Activated naive CD4-positive, alpha-beta T cell treated with Interleukin-2 at 50 U/mL for 16 hours (primary cell): ENCODE measurements at places on chromosomes 4 and X.
A peak's percentile ranks its signal among the peaks of the same experiment; 100 is the strongest.

GRCh38 chrX:110226931-110227330 is 91.0 kb downstream of the AMMECR1 start:
- DNase-seq = no peak

DNA sequence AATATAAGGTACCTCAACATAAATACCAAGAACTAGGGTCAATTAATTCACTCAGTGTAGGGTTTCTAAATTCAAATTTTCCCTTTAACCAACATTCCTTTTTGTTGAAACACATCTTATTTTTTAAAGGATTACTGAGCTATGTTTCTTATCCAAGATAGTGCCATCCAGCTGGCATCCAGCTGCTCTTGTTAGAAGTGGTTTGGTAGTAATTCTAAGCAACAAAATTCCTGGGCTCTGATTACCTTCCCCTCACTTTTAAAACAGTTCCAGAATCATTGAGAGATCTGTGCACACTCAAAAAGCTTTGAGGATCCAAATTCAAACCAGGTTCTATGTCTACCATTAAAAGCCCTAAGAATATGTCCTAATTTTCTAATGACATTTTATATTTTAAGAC is 583.7 kb downstream of the TRIML1 start:
- no peak for DNase-seq

DNA sequence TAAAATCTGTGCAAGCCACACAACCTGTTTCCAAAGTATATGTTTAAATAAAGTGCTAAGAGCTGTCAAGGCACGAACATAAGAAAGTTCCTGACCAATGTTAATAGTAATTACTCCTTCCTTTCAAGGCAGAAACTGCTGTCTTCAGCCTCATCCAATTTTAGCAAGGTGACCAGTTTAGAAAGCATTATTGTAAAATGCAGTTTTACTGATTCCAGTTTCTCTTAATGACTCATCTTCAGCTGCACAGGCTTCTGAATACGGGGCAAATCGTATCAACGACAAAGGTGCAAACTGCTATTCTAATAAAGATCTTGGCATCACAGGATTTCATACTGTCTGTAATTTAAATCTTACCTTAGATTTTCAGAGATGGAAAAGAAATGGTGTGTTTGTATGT is 87.5 kb downstream of the PPP3CA start:
- DNase-seq = no peak

DNA sequence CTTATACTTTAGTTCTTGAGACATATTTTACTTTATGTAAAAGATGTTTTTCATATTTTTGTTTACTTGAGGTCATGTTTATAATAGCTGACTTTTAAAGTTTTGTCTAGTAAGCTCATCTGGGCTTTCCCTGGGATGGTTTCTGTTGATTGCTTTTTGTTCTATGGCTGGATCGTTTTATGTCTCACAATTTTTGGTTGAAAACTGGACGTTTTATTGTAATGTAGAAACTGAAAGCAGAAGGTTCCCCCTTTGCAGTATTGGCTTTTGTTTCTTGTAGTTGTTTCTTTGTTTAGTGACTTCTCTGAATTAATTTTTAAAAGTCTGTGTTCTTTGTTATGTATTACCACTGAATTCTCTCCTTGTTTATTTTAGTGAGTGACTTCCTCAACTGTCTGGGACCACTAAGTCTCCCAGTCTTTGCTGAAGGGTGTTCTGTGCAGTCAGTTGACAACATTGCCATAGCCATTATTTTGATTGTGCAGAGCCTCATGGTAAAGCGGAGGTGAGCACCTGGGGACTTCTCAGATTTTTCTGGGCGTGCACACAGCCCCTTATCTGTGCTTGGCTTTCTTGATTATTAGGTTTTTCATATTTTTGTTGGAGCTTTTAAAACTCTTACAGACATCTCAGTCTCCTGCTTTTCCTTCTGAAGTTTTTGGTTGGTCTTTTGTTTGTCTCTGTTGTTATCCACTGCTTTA is 31.0 kb downstream of the KDM6A start:
- no peak for DNase-seq

DNA sequence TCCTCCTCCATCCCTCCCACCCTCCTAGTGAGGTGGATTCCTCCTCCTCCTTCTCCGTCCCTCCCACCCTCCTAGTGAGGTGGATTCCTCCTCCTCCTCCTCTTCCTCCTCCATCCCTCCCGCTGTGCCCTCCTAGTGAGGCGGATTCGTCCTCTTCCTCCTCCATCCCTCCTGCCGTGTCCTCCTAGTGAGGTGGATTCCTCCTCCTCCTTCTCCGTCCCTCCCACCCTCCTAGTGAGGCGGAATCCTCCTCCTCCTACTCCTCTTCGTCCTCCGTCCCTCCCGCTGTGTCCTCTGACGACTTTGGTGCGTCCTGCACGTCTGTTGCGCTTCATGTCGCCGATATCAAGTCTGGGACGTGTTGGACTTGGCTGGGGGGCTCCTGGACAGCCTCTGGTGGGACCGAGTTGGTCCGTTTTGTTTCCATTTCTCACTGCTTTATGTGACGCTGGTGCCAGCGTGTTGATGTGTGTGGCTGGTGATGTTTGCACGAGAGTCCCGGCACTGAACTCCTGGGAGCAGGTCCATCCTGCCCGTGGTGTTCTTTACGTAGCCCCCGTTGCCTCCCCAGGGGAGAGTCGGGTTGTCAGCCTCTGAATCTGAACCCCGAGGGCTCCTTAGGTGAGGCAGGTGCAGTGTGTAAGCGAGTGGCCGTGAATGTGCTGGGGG is 5.4 kb downstream of the AKAP17A start:
- no peak for DNase-seq

DNA sequence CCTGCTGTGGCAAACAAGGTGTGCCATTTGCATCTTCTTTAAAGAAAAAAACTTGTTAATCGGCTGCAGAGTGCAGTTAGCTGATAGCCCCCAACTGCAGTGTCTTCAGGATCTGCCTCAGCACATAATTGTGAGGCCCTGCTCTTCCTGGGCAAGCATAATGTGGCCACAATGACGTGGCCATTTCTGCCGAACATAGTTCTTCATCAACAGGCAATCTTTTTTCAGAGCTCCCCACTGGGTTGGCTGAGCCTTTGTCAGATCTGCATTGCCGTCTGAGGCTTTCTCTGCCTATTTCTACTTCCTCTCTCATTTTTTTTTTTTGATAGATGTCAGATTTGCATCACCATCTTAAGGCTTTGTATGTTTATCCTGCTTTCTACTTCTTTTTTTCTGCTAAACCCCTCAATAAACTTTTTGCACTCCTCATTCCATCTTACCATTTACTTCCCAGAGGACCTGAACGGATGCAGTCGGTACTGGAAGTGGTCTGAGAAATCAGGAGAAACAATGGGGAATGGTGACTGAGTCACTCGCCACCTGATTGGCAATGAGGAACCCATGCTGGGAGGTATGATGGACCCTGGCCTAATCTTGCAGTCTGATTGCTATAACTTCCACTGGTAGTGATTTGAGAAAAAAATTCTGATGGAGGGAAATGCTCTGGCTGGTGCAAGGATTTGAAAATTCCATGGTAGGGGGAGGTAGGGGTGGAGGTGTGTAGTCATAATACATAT is 21.2 kb upstream of the TAB3 start:
- no peak for DNase-seq

DNA sequence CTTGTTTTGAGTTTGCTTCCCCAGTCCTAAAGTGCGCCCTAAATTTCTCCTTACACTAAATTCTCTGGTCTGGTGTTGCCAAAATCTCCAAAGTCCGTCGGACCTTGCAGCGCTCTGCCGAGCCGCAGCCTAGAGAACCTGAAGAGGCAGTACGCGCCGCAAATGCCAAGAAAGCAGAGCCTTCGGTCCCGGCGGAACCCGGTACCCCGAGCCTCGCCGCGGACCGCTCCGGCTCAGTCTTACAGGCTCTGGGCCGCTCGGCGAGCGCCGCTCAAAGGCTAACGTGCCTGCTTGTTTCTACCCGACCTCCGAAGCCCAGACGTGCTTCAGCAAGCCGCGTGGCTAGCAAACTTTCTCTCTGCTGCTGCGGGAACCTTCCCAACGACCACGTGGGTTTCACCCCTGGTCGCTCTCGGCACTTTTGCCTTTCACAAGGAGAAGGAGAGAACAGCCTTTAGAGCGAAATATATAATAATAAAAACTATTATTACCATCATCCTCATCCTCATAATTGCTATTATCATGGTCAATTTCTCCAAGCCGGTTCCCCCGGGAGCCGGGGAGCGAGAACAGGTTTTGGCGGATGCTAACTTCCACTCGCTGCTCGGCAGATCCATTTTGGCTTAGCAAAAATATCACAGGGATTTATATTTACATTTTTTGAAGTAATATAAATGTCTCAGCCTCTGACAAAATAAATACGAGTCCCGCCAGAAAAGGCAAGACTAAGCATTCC is 2.2 kb upstream of the HTR2C start:
- DNase-seq = no peak

GRCh38 chrX:41389311-41389888 is 55.4 kb downstream of the DDX3X start:
- DNase-seq = no peak

DNA sequence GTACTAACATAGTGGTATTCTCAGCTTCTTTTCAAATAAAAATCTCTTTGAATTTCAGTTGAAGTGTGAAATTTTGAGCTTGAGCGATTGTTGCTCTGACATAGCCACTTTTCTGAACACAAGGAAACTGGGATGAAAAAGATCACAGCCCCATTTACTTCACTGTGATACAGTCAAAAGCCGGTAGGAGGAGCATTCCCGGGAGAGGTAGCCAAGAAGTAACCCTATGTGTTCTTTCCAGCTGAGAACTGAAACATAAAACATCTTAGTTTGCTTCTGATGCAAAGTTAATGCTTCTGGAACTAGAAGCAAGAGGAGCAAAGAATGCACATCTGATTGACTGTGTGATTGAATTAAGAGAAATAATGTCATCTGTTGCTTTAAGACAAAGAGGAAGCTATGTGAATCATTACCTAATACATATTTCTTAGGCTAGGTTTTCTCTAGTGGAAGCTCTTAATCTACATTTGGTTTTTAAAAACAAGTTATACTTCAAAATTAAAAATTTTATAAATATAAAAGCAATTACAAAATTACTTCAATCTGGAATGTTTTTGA is 88.3 kb upstream of the UNC5C start:
- DNase-seq = no peak

DNA sequence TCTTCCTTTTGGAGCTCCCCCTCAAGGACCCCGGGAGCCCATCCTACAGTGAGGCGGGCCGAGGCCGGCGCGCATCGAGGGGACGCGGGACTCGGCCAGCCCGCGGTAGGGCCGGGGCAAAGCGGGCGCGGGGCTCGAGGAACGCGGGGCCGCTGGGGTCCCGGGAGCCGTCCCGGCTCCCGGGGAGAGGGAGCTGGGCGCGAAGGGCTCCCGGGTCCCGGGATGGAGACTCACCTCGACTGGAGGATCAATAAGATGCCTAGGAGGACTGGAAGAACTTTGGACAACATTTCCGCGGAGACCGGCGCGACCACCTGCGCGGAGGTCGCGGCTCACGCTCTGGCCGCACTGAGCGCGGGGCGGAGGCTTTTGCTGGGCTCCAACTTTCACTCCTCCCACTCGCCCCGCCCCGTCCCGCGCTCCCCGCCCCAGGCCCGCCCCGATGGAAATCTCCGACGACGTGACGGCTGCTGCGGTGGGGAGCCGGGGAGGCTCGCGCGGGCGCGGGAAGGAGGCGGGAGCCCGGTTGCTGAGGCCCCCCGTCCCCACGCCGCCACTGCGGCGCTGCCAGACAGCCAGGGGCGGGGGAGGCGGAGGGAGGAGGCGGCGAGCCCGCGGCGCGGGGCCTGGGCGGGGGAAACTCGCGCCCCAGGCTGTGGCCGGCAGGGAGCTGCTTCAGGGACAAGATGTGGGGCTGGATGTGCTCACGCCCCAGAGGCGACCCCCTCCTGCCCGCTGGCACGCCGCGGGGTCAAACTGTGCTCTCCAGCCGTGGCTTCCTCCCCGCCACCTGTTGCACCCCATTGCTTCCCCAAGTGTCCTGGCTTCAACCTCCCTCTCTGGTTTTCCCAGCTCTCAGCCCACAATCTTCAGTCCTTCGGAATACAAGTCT is at the start of gene GABRE:
GABRE (minus strand) TSS at position 341 of the 892 bp plus-strand sequence; CDS start at position 290, 51 bp downstream.
- no peak for DNase-seq

GRCh38 chr4:31007858-31008257 is 287.7 kb downstream of the PCDH7 start:
- no peak for DNase-seq

GRCh38 chr4:83388313-83388676 is 53.6 kb upstream of the HPSE start:
- no peak for DNase-seq

- DNase-seq = peak; percentile 60
Measured at GRCh38 chr4:36243355-36244256, 708 bp downstream of the ARAP2 start.

DNA sequence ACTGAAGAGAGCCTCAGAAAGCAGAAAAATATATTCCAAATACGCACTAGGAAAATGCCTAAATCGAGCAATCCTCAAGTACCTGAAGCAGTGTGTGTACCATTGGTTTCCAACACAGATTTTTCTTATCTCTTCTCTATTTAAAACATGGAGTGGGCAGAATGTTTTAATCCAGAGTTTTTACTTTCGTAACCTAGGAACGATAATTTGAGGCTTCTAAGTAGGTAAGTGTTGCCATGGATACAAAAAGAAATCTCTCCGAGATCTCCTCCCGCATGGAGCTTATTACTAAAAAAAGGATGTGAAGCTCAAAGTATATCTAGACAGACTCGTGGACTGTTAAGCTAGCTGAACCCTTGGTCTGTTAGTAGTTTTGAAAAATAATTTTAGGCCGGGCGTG is 23.0 kb upstream of the OTUD4 start:
- DNase-seq = no peak

DNA sequence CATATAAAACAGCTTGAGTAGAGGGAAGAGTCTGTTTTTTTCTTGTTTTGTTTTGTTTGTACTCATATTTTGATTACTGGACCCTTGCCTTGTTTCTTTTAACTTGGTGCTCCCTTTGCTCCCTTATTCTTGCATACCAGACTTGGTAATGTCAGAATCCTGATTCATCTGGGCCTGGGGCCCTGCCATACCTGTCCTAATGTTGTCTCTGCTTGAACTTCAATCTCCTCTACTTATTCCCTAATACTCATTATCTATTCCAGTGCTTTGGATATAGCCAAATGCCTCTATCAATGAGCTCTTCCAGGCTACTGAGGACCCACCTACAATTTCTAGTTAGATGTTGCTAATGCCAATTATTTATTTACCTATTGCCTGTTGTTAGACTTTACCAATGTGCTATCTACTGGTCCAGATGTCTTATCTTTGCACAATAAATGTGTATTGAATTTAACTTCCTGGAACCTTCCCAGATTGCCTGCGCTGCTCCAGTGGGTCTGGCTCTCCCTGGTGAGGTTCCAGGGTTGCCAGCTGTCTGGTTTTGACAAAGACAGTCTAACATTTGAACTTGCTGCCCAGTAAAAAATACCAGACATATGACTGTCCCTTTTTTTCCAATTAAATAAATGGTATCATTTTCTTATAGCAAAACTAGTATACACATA is 64.4 kb upstream of the ACSL4 start:
- DNase-seq = no peak

- DNase-seq = no peak
Measured at GRCh38 chr4:173289353-173289727, 44.8 kb downstream of the HMGB2 start.

DNA sequence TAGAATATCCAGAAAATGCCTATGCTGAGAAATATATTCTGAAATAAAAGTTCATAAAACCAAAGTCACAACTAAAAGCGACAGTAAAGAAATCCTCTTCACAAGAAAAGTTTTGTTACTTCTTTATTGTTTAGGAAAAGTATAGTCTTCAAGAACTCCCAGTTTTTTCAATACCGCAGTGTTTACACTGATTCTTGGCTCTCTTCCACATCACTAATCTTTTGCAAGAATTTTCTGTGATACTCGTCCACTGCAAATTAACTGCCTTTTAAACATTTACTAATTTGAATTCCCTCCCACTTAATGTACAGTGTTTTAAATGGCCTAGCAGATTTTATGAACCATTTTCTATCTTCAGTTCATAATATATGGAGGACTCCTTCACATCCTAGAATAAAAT is 65.1 kb downstream of the HPGDS start:
- no peak for DNase-seq

GRCh38 chr4:472881-473569 is 25.9 kb downstream of the ZNF721 start:
- no peak for DNase-seq
